ENCODE measurements at places on chromosomes 11 and 22.

GRCh38 chr22:30861688-30862552 lies 106.7 kb downstream of the MORC2 start:
- no peak for DNase-seq

- DNase-seq = no peak
These were observed 62.6 kb upstream of the PHF21A start for GRCh38 chr11:46183819-46184218.

GRCh38 chr11:58334708-58335107 lies 24.2 kb downstream of the OR5B17 start:
- DNase-seq = peak; percentile 28

DNA sequence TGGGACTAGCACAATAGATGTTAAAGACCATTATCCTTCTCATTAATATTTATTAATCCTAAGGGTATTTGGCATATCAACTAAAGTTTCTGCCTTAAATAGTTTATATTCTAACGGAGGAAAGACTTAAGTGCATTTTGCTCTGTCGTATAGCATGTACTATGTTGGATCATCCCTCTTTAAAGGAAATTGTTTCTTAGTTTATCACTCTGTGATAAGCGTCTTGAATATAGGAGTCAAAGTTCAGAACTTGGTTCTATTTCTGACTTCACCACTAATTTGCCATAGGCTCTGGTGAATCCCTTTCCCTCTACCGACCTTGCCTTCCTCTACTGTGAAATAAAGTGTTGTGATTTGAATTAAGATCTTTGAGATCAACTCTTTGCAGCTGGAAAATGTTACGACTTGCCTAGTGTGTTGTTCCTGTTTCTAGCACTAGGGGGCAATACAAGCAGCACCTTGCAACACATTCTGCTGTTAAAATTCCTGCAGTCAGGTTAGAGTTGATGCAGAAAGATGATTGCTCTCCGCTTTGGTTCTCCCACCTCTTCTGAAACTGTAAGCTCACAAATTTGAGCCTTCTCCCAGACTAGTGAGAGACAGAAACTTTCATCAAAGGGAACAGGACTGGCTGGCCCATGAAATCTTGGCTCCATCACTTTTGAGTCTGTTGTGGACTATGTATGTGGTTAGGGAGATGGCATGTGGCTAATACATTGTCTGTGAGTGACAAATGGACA lies 27.8 kb upstream of the ZNRF3 start:
- DNase-seq = peak; percentile 90

DNA sequence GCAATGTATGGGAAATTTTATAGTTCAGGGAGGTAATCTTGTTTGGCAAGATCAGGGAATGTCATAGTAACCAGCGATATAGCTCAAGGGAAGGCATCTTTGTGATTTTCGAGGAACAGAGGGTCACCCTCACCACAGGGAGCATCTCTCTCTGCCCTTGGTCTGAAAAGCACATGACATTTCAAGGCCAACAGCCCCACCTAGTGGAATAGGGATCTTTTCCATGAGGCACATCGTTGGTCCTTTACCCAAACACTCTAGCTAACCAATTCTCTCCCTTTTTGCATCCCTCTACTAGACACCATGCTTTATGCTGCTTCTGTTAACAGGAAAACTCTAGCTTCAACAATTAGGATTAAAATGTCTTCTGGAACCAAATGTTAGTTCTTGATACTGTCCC lies 179.0 kb downstream of the GRM5 start:
- DNase-seq = peak; percentile 74

DNA sequence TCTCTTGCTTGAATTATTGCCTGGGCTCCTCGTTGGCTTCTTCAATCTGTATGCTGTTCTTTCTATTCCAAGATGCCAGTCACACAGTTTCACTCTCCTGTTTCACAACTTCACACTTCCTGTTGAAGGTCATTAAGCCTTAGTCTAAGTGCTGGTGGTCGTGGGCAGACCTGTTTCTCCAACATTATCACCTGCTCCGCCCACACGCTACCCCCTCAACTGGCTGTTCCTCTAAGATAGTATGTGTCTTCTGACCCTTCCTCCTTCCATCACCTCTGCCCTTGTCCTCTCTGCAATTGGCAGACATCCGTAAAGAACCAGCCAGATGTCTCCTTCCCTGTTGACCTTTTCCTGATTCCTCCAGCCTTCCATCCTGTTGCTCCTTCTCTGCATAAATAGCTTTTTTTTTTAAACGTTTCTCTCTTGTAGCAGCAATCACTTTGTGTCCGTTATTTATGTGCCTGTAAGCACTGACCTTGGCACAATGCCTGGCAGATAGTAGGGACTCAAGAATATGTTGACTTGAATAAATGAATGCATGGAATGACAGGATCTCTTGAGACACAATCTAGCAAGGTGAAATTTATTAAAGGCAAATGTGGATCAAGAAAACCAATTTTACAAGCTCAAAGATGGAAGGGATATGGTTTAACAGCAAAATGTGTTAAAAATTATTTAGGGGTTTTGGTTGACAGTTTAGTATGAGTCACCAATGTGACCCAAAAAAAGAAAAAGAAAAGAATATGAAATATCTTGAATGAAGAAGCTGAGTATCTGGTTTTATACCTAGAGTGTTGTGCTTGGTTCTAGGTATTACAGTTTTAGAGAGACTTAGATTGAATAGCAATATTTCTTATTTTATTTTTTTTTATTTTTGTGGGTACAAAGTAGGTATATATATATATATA lies 12.6 kb downstream of the DIXDC1 start:
- no peak for DNase-seq

GRCh38 chr11:78019808-78020207 lies 3.3 kb downstream of the KCTD14 start:
- DNase-seq = no peak

DNA sequence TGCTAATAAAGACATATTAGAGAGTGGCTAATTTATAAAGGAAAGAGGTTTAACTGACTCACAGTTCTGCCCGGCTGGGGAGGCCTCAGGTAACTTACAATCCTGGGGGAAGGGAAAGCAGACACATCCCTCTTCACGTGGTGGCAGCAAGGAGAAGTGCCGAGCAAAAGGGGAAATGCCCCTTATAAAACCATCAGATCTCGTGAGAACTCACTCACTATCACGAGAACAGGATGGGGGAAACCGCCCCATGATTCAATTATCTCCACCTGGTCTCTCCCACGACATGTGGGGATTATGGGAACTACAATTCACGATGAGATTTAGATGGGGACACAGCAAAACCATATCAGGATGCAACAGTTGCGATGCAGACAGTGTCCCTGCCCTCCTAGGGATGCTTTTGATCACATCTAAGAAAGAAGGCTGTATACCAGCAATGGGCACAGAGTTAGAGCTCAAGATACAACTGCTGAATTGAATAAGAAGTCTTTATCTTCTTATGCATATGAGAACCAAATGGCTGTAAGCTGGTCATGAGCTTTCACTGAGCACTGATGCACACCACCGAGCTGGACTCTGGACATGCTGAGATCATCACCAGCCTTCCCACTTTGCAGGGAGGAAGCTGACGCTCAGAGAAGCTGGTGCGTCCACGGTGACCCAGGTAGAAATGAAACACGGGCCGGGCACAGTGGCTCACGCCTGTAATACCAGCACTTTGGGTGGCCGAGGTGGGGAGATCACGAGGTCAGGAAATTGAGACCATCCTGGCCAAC lies 255.2 kb downstream of the MN1 start:
- no peak for DNase-seq

DNA sequence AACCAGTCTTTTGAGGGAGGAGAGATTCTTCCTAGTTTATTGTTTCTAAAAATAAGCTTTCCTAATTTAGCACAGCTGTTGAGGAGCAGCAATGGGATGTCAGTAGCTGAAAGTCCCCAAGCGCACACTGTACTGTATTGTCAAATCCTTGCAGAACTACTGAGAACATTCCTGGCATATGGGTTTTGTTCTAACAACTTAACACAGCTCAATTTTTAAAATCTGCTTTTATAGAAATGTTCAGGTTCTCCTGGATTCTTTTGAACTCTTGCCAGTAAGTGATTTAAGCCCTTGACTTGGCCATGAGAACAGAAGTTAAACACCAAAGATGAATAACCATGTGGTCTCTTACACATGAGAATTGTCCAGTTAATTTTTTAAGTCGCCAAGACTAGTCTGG lies 218.6 kb downstream of the FAT3 start:
- DNase-seq = no peak

DNA sequence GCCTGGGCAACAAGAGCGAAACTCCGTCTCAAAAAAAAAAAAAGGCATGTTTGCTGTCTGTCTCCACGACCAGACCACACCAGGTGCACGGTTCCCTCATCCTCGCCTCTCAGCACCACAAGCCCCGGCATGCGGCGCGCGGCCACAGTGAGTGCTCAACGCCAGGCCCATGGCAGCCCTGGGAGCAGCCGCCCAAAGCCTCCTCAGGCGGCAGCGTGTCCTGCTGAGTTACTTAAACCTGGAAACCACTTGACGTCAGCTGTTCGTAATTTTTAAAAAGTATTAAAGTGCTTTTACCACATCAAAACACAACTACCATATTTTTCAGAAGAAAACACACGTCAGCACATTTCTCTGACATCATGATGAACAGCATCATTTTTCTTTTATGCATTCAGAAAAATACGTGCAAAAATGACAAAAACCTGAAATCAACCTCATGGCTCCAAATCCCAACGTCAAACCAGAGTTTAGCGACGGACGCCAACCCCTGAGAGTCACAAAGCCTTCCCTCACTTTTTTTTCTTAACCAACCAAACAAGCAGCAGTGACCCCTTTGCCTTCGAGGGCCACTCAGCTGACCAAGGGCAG lies 2.1 kb downstream of the DEAF1 start:
- DNase-seq = no peak

DNA sequence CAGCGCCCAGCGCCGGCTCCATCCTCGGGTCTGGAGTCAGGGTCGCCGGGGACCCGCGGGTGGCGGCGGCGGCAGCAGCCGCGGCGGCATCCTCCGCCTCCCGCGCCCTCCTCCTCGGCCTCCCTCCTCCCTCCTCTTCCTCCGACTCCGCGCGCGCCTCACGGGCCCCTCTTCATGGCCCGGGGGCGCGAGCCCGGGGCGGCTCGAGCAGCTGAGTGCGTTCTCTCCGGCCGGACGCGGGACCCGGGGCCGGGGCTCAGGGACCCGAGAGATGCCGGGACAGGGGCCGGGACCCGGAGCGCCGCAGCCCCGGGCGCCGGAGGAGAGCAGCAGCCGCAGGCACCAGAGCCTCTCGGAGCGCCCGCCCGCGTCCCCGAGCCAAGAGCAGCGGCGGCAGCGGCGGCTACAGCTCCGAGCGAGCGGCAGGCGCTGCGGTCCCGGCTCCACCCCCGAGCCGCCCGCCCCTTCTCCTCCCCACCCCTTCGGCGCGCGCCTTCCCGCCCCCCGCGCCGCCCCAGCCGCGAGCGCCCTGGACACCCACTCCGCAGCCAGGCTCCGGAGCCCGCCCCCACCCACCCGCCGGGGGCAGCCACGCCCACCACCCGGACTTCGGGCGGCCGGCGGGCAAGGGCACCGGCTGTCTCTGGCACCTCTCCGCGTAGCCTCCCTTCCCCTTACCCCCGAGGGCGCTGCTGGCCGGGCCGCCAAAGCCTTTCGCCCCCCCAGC lies at the start of gene CHST1:
CHST1 (minus strand) TSS at position 417 of the 727 bp plus-strand sequence. CDS start 14,699 bp downstream, outside the sequence.
- no peak for DNase-seq

DNA sequence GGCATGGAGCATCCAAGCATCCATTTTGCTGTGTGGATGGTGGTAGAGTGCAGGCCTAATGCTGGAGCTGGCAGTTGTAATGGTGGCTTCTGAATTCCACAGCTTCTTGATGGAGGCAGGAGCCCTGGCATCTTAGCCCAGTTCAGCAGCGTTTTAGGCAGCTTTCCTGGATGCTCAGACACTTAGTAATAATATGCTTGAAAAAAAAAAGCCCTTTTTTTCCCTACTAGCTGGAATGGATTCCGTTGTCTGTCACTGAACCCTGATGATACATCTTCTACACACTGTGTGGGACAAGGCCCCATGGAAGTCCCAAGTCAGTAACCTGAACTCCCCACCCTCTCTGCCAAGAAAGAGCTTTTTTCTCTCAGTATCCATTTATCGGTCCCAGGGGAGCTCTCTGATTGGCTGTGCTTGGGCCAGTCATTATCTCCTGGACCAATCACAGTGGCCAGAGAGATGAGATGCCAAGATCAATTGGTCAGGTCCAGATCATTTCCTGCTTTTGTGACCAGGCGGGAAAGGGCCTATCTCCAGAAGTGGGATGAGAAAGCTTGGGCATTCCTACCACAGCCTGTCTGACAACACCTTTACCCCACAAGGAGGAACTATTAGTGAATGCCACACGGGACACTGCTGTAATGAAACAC lies 34.2 kb downstream of the MCM5 start:
- no peak for DNase-seq

GRCh38 chr11:70065318-70066135 lies 12.6 kb upstream of the ANO1 start:
- DNase-seq = no peak

DNA sequence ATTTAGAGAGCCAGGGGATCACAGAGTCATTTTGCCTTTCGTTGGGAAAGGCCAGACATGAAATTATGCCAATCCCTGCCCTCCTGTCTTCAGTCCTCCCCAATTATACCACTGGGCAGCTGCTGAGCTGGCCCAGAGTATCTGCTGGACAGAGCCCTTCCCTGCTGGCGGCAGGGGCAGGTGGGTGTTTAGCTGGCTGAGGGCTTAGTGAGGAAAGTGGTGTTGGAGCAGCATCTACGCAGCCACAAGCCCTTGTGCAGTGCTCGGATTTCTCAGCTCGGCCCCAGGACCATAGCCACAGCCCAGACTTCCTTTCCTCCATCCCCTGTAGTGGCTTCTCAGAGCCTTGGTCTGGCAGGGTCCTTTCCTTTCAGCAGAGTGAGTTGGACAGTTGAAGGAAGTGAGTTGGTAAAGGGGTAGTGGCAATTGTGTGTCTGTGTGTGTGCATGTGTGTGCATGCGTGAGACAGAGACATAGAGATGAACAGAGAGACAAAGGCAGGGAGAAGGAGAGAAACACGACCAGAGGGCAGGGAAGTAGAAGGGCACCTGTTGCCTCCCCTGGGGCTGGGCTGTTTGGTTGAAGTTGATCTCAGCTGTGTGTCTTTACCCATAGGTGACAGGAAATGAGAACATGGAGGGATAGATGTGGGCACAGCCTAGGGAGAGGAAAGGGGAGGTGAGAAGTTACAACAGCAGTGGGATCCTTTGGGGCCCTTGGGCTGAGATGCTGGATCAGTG lies 66.2 kb downstream of the GRIK4 start:
- DNase-seq = no peak

- no peak for DNase-seq
These were observed 42.4 kb downstream of the LIF start for GRCh38 chr22:30204015-30204741.

DNA sequence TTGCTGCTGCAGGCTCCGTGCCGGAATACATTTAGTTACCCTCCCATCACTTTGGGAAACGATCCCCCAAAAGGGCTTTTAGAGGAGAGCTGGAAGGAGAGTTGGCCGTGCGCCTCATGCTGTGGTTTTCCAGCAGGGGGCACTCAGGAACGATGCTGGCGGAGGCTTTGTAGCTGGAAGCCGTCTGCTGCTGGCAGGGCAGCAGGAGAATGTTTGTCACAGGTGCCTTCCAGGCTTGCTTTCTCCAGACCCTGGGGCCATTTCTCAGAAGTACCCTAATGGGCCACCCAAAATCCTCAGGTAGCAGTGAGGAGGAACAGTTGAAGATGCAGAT lies 30.0 kb upstream of the CABP7 start:
- DNase-seq = peak; percentile 61

GRCh38 chr11:68845351-68846002 lies 3.8 kb upstream of the CPT1A start:
- DNase-seq = no peak
